NCI-H774 (cell line): ENCODE measurements at places on chromosomes 7 and 10.

DNA sequence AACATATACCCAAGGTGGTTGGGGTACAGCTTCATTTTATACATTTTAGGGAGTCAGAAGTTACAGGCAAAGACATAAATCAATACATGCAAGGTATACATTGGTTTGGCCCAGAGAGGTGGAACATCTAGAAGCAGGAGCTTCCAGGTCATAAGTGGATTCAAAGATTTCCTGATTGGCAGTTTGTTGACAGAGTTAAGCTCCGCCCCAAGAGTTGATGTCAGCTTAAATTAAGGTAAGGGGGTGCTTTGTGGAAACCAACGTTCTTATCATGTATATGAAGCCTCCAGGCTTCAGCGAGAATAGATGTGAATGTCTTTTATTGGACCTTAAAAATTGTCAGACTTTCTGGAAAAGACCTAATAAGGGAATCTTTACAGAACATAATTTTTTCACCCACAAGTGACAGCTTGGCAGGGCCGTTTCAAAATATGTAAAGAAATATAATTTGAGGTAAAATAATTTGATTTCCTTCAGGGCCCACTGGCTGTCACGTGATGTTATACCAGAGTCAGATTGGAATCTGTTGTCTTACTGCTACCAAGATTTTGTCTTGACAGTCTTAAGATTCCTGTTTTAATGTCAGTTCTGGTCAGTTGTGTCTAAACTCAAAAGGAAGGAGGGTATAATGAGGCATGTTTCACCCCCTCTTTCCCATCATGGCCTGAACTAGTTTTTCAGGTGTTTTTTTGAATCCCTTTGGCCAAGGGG is 6.3 kb upstream of the PANK1 start:
- DNase-seq, result no peak

GRCh38 chr10:132666705-132667341 is 119.1 kb downstream of the NKX6-2 start:
- DNase-seq, result no peak

- no peak for DNase-seq
These were observed 32.1 kb upstream of the GNA12 start for GRCh38 chr7:2876031-2876731.

- DNase-seq, result no peak
These were observed 1.2 kb downstream of the EIF4H start for GRCh38 chr7:74175340-74175739.

- DNase-seq, result no peak
These were observed 25.8 kb downstream of the TMEM254 start for GRCh38 chr10:80104066-80104926.

GRCh38 chr10:73576890-73577591 is 14.1 kb downstream of the USP54 start:
- no peak for DNase-seq
